ENCODE measurements at places on chromosomes 2 and 18. TPM values are rescaled to one million over a fixed set of nuclear protein-coding genes. Genes with fewer than 3 reads are reported as not detected.

The ZSWIM2 gene
- not detected for total RNA-seq

The ZC3H15 gene
- total RNA-seq, result 120 TPM

The TMEM87B gene
- total RNA-seq, result 26.0 TPM

The ZAP70 gene
- not detected for total RNA-seq

DNA sequence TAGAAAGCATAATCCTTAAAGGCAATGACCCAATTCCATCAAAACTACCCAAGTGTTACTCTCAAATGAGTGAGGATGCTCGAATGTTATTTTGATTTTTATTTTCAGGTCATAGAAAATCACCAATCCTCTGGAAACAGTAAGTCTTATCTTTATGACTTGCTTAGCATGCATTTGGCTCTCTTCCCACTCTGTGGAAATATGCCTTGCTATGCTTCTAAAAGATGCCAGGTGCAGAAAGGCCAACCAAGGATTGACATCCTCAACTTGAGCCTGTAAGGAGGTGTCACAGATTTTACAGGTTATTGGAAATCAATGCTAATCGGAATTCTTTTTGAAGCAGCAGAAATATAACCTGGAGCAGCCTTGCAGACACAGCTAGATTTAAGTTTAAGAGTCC lies 543.9 kb upstream of the LINC00305 start:
- peak; percentile 8 for DNase-seq

GRCh38 chr2:84781942-84782716 lies 98.8 kb downstream of the TRABD2A start:
- peak; percentile 53 for DNase-seq

- no peak for DNase-seq
Observed at GRCh38 chr2:178295115-178295514, 100.8 kb downstream of the OSBPL6 start.

DNA sequence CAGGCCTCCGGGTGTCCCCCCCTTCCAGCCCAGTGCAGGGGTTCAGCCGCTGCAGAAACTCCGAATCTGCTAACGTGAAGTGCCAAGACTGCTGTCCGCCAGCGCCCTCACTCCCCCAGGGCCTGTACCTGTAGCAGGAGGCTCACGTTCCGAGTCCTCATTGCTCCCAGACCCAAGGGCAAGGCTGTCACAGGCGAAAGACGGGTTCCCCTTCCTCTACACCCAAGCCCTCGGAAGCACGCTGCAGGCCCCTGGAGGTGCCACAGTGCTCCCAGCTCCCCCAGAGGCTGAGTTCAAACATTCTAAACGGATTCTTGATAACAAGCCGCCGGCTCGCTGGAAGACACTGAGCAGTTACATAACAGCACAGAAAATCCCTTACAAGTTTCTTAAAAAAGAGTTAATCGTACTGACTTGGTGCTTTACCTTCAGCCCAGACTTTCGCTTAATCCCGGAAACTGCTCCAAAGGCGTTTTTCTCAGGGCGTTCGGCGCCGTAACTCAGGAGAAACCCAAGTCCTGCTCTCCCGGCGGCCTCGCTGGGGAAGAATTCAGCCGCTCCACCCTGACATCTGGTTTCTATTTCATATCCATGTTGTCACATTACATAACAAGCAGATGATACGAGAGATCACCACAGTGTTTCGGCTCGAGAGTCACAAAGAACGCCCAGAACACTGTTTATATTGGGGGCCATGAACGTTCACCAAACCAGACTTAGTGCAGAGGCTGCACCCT lies 92.0 kb downstream of the HDAC4 start:
- DNase-seq, result no peak

DNA sequence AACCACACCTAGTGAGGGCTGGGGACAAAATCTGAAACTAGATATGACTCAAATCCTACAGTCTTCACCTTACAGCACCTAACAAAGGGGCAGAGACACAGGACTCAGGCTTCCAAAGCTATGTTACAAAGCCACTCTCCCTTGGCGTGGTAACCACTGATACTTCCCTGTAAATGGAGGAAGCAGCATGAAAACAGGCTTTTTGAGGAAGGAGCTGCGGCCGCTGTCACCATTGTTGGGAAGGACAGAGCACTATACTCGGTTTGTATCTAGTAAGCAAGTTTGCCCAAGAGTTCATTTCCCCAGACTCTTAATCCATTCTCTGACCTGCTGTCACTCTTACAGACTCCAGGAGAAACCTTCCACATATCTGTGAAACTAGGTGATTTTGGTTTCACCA lies 60.3 kb downstream of the LONRF2 start:
- no peak for DNase-seq

GRCh38 chr2:214076527-214076926 lies 334.3 kb upstream of the VWC2L start:
- DNase-seq, result no peak

DNA sequence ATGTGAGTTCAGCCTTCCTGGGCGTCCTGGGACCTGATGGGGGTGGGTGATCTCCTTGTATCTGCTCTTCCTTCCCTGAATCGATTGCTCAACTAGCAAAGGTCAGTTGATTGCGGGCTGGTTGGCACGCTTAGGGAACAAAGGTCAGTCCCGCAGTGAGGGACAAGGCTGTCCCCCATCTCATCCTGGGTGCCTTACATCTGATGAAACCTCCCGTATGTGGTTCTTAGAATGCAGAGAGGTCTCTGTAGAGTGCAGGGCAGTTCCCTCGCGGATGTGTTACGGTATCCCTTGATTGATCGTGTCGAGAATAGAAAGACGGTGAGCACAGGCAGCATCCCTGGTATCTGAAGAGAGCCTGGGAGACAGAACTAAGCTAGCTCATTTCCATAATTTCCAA lies 56.4 kb upstream of the RBM44 start:
- DNase-seq, result no peak

GRCh38 chr18:6449213-6449612 lies 34.5 kb upstream of the L3MBTL4 start:
- no peak for DNase-seq

- no peak for DNase-seq
Observed at GRCh38 chr18:66410692-66411091, 193.2 kb downstream of the CDH19 start.

DNA sequence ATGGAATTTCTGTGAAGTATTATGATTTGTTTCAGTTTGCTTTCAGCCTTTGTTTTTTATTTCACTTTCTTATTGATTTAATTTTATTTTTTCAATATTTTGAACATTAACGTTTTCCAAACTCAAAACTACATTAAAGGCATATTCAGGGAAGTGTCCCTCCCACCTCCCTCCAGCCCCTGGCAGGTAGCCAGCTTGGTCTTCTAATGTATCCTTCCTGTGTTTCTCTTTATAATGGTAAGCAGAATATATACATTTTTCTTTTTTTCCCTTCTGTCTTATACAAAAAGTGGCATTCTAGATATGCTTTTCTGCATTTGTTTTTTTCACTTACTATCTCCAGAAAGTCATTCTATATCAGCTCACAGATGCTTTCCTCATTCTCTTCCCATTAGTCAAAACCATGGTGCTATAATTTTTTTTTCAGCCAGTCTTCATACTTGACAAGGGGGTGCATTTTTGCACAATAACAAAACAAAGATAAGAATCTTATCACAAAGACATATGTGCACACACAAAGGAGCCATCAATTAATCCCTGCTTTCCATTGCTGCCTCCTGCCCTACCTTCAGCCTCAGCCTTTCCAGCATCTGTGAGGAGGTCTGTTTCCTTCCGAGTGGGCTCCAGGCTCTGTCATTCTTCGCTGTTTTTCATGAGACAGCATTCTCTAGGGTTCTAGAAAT lies 33.7 kb upstream of the TMEM177 start:
- DNase-seq, result peak; percentile 57

DNA sequence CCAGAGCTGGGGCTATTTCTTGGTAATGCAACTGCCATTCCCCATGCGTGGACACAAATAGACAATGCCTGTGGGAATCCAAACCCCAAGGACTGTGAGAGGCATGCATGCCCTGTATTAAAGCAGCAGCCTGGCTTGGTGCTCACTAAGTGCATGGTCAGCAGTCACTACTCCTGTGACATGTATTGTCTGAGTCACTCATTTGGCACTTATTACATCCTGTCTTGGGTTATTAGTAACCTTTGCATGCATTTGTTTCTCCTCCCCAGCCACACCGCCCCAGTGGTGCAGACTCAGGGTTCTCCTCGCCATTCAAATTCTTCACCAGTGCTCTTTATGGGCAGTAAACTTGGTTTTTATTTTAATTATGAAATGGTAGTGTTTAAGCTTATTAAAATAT lies 30.2 kb downstream of the PRKCE start:
- peak; percentile 99 for DNase-seq

DNA sequence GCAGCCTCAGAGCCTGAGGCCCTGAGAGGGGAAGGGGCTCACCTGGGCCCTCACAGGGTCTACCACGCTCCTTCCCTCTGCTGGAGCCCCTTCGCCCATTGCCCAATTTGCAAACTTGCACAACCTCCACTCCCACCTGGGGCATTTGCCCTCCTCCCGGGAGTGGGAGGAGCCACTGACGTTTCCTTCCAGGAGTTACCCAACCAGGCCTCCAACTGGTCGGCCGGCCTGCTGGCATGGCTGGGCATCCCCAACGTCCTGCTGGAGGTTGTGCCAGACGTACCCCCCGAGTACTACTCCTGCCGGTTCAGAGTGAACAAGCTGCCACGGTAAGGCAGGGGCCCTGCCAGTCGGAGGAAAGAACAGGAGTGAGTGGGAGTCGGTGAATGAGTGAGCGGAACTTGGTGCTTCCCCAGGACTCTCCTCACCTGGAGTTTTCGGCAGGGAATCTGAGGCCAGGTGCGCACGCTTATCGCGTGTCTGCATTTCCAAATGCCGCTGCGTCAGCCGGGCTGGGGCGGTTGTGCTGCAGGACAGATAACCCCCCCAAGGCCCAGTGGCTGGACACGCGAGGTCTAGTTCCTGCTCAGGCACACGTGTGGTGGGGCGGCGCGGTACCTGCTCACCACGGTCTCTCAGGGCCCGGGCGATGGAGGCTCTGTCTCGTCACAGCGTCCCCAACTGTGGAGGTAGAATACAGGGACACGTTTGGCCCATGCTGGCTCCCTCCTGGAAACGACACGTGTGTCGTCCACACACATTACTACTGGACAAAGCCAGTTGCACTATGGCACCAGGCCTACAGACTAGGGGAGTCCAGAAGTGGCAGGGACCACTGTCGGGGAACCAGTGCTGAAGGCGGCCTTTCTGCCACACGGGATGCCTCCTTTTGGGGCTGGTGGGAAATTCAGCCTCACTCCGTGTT lies 11.7 kb downstream of the ANO7 start:
- DNase-seq, result no peak
